Mammary epithelial cell (primary cell): ENCODE measurements at places on chromosomes 5 and 9.
A peak's percentile ranks its signal among the peaks of the same experiment; 100 is the strongest.

DNA sequence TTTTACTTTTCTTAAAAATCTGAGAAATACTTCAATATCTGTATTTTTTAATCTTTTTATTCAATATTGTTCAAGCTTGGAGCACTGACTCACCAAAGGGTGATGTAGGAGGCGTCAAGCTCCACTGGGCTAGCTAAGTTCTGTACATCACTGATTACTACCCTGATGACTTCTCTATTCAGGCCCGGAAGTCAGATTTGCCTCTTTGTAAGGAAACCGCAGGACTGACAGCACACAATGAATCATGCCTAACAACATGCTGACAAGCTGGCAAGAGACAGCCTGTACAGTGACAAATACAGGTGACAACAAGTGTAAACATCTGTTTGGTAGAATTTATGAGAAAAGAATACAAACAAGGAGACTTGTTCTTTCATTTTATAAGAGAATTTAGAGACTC lies 627.9 kb upstream of the RORB start:
- DNase-seq = peak; percentile 93

- DNase-seq = peak; percentile 42
These were observed 157.8 kb upstream of the PTGER4 start for GRCh38 chr5:40521925-40522324.

GRCh38 chr5:88687373-88687911 lies 195.5 kb downstream of the MEF2C start:
- DNase-seq = no peak

DNA sequence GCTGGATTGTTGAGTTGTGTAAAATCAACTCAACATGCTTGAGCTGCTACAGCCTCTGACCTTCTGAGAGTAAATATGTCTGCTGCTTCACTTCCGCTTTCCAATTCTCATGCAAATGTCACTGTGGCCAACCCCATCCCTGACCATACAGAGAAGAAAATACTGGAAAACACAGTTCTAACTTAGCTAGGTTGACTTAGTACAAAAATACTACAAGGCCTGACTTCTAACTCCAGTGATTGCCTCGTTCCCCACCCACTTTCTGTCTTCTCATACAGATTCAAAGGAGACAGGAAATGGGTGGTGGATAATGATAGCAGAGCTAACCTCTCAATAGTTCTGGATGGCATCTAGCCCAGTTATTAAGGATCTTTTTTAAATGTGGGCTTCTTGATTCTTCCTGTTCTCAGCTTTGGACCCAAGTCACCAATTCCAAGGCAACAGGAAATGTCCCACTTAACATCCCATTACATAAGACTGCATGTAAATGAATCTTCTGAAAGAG lies 226.6 kb upstream of the SLC24A2 start:
- DNase-seq = no peak
